ENCODE measurements at places on chromosomes 7 and 10.

GRCh38 chr7:154837622-154838021 lies 165.3 kb downstream of the PAXIP1 start:
- no peak for DNase-seq

- DNase-seq, result no peak
Observed at GRCh38 chr10:44935966-44936295, 23.7 kb upstream of the RASSF4 start.

DNA sequence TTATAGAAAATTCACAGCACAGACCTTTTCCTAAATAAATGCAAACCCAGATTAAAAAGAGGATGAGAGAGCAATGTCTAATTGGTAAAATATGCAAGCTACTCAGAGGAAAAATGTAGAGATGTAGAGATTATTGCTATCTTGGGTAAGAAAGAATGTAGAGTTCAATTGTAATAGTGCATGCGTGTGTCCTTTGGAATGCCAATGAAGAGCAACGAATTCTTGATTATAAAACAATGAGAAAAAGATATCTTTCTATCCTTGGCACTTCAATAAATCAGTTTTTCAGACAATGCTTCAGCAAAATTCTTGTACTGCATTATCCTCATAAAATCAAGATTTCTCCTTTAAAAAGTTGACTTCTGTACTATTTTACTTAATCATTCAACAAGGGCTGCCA lies 50.9 kb downstream of the SEMA3D start:
- no peak for DNase-seq

GRCh38 chr10:96978621-96979154 lies 146.6 kb downstream of the LCOR start:
- no peak for DNase-seq

DNA sequence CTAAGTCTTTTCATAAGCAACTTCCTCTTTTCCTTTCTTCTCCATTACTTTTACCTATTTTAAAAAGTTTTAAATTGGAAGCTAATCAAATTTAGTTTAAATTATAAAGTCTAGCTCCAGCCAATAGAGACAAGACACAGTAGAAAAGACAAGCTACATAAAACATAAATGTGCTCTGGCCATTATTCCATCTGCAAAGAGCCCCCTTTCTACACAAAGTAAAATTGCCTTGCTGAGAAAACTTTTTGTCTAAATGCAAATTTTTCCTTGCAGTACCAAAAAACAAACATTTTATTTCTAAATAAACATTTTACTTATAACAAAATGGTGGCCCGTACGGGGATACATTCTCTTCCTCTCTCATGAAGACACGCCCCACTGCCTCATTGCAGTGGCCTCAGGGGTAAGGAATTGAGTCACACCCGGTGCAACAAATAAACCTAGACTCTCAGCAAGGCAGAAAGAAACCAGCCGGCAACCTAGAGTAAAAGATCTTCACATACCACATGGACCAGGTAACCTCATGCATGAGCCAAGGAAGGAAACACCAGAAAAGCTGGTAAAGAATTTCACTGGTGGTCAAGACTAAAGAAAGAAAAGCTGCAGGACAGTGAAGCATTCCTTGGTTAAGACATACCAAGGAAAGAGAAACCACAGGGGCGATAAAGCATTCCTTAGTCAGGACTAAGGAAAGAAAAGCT lies 71.6 kb upstream of the ZNF746 start:
- DNase-seq, result no peak

DNA sequence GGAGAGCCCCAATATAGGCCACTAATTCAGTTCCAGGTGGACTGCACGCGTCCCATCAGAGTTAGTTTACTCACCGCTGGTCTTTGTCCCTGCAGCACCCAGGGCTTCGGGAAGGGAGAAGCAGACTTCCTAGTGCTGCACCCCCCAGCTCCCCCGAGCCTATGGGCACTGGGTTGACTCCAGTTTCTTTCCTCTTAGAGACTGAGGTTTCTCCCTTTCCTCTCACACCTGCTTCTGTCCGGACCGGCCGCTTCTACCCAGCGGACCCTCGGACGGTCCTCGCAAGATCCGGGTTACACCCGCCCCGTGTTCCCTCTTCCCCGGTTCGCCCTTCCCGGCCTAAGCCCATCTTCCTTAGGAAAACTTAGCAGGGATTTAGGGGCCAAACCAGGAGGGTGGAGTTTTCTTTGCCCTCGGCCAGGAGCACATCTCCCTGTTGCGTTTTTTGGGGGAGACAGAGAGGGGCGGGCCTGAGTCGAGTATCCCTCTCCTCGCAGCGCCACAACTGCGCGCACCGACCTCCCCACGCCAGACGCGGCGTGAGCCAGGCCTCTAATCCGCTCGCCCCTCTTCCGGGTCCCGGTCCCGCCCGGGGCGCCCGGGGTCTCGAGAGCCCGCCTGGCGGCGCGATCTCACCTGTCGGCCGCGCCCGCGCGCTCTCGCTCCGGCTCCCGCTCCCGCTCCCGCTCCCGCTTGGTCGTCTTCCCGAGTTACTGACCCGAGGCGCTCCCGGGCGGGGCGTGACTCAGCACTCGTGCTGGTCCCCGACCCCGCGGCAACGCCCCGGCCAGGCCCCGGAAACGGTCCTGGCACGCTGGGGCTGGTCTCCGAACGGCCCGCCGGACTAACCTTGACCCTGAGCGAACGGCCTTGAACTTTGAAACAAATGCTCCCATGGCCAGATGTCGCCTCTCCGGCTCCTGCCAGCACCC lies at the start of gene AIFM2:
TSS of gene AIFM2 (minus strand) at position 728 of the 932 bp plus-strand sequence. CDS start 8,741 bp downstream, outside the sequence.
- DNase-seq, result peak; percentile 67

- DNase-seq, result no peak
Observed at GRCh38 chr7:3162289-3162688, 118.6 kb upstream of the CARD11 start.

DNA sequence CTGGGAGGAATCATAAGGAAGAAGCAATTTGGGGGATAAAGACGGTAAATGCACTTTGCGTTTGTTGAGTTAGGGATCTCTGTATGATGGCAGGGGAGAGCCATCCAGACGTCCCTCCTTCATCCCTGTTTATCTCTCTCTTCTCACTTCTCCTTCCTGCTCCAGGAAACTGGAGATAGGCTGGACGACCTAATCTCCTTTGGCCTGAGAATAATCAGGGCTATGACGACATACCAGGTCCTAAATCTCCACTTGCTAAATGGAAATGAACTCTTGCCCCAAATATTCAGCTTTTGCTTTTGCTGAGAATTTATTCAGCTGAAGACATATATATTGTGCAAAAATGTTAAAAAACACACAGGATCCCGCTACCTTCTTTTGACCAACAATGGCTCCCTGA lies 182.9 kb upstream of the INHBA start:
- no peak for DNase-seq

GRCh38 chr7:28329661-28330363 lies 82.5 kb upstream of the CREB5 start:
- no peak for DNase-seq

- no peak for DNase-seq
Observed at GRCh38 chr10:61635932-61636331, 26.8 kb upstream of the CABCOCO1 start.

DNA sequence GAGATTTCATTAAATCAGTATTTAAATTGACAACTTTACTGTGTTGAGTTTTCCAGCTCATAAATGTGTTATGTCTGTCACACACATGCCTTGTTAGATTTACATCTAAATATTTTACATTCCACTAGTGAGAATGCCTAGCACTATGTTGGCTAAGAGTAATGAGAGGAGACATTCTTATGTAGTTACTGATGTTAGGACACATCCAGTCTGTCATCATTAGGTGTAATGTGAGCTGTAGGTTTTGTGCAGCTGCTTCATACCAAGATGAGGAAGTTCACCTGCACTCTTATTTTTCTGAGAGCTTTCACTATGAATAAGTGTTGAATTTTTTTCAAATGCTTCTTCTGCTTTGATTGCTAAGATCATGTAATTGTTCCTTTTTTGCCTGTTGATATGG lies 218.0 kb upstream of the IGFBP3 start:
- DNase-seq, result no peak

GRCh38 chr7:149881328-149882247 lies 7.8 kb downstream of the ATP6V0E2 start:
- peak; percentile 14 for DNase-seq

DNA sequence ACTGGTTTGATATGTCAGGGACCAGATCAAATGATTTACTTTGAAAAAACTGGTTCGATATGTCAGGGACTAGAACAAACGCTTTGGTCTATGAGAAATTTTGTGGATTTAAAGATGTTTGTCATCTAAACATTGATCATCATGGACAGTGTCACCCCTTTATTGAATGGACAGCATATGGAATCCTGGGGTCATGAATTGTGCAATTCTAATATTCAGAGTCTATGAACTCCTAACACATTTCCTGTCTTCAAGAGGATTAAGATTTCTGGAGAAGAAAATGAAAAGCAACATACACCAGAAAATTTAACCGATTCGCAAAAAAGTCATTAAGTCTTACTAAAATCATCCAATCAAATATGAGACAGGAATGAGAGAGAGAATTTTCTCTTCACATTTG lies 106.4 kb upstream of the FAM133B start:
- no peak for DNase-seq

DNA sequence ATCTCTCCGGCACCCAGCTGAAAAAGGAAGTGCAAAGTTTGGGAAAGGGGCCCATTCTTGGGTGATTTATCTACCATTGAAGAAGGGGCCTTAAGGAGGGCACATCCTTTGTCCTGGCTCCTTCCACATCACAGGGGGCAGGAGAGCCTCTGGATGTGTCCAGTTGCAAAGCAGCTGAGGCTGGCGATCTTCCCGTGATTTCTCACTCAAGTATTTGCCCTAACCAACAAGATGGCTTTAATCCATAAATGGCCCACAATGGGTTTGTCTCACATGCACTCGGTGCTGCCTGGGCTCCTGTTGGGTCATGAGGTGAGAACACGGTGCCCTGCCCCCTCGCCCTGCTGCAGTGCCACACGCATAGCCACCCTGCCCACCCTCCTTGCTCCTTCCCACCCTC lies 14.2 kb upstream of the FRMPD2 start:
- no peak for DNase-seq

DNA sequence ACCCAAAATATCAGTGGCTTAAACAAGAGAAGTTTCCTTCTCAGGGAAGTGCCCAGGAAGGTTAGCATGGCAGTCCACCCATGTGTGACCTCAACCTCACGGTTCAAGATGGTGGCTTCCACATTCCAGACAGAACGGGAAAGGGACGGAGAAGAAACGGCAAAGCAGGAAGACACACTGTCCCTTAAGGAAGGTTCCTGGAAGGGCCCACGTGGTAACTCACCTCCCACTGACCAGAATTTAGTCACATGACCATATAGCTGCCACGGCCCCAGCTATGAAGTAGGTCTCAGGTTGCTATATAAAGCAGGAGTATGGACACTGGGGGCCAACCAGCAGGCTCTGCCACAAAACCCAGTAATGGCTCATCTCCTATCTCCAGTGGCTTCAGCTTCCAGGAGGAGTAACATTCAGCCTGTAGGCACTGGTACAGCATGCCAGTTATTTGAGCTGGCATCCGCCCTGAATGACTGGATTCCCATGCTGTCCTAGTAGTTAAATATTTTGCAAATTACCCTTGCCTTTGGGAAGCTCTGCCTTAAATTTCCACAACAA lies 278.5 kb upstream of the KLF14 start:
- DNase-seq, result no peak

DNA sequence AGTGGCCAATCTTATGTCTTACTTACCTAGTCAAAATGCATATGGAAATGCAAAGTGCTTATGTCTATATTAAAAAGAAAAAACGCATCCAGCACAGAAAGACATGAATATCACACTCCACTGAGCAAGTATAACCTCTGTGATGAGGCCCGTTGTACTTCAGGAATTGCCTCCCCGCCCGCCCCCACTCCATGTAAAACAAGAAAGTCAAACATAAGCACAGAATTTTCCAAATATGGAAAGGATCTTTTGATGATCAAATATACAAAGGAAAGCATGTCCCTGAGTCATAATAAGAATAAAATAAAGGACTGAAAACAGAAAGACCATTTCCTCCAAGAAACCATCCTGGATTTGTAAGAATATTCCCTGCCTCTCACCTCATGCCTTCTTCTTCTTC lies 229.1 kb downstream of the BAMBI start:
- DNase-seq, result no peak

GRCh38 chr10:96720422-96721206 lies at the start of gene PIK3AP1:
Gene PIK3AP1, minus strand, starts transcription at chr10:96720514. Its CDS starts 120 bp downstream, at chr10:96720394.
- DNase-seq, result peak; percentile 64

DNA sequence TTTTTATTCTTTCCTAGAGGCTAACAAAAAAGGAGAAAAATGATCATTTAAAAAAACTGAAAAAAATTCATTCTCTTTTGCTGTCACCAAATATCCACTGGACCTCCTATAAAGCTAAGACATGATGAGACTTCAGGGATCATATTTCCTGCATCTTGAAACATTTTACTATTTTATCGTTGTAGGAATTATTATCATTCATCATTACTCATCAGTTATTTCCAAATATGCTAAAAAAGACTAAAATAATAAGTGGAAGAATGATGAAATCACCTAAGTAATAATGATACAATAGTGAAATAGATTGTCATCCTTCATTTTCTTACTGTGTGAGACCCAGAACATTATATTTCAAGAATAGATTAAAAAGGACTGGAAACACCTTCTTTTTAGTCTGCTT lies 28.3 kb downstream of the TAF3 start:
- no peak for DNase-seq

GRCh38 chr10:132611026-132611910 lies 73.7 kb downstream of the INPP5A start:
- peak; percentile 13 for DNase-seq

DNA sequence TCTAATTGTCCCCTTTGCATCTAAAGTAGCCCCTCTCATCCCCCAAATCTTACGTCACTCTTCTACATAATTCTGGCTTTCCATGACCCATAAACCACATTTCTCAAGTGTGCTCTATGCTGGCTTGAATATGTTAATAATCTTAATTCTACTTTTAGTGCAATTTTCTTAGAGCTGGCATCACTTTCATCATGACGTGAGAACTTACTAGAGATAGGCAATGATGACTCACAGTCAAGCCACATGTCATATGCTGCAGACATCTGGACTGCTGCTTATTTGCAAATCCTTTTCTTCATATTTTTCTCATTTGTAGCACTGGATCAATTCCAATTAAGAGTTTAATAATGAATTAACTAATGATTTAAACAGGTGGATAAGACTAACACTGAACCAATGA lies 260.7 kb upstream of the PRKCQ start:
- DNase-seq, result no peak

GRCh38 chr7:87156709-87157108 lies 4.5 kb downstream of the DMTF1 start:
- DNase-seq, result no peak

- no peak for DNase-seq
Observed at GRCh38 chr7:82816272-82816671, 346.4 kb downstream of the PCLO start.

GRCh38 chr7:43625980-43626379 lies 43.1 kb downstream of the STK17A start:
- no peak for DNase-seq

DNA sequence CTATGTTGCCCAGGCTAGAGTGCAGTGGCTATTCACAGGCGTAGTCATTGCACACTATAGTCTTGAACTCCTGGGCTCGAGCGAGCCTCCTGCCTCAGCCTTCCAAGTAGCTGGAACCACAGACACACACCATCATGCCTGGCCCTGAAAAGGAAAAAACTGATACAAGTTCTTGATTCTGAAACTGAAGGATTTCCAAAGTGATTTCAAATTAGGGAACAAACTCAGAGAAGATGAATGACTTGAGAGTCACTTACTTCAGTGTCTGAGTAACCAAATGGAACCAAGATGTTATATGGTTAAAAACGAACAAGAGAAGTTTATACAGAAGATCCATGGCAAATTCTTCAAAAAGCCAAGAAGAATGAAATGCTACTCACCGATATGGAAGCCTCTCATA lies 14.4 kb downstream of the CWF19L1 start:
- no peak for DNase-seq

- DNase-seq, result no peak
Observed at GRCh38 chr7:37414352-37414983, 34.2 kb downstream of the ELMO1 start.

Measured in femur (tissue), 1 donor.